ENCODE measurements at places on chromosomes 7 and 10.

- no peak for DNase-seq
These were observed 913 bp downstream of the ADCYAP1R1 start for GRCh38 chr7:31052841-31053601.

DNA sequence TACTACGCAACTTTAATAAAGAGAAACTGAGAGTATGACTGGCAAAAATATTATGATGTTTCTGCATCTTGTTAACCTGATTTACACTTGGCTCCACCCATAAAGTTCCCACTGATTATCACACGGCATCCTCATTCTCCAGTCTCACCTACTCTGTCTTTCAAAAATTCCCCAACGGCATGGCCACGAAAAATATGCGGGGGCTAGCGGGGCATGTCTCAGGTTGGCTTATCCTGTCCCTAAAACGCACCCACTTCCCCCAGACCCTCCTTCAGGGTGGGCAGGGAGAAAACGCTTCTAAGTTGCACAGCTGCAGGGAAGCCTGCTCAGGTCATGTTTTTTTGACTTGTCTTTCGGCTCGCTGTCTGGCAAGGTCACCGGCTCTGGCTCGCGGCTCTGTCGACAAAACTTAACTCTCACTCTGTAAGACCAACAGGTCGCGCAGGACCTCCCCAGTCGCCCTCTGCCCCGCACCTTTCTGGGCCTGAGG is 3.8 kb downstream of the CDK6 start:
- no peak for DNase-seq

DNA sequence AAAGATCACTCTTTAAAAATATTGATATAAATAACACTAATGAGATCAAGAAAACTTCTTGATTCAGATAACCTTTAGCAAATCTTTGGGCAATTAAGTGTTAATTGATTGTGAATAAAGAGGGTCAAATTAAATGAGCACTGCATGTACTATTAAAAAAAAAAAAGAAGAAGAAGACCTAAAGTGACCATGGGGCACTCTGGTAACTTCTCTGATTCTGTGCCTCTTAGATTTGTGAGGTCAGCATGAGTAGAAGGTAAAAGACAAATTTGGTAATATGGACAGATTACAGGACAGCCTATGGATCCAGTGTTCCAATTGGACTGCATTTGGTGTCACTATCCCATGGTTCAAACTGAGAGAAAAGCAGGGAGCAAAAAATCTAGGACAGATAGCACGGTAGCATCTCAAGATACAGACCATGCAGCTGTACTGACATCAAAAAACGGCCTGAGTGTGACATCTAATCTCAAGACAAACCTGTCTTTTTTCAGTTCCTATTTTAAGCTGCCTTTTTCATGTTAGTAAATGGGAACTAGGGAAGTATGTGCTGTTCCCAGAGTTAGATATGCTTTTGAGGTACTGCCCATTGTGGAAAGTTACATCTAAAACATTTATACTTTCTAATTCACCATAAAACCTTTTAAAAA is 128.0 kb downstream of the KCND2 start:
- no peak for DNase-seq

- no peak for DNase-seq
These were observed 23.5 kb downstream of the HTR7 start for GRCh38 chr10:90834326-90834725.

- DNase-seq, result no peak
These were observed 1.1 kb upstream of the DNAAF5 start for GRCh38 chr7:725223-726005.

GRCh38 chr10:125023862-125024496 is 82.1 kb downstream of the ZRANB1 start:
- DNase-seq, result no peak

DNA sequence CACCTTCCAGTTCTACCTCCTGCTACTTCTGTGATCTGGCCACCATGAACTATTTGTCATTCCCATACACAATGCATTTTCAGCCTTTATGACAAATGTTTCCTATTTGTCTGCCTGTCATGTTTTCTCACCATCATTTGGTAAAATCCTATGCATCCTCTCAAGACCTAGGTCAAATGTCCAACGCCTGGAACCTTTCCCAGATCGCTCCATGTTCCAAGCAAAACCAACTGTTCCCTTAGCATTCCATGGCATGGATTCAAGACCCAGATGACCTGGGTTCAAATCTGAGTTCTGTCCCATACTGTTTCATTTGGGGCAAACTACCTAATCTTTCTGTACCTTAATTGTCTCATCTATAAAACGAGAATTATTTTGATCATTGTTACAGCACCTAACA is 98.9 kb downstream of the USP6NL start:
- no peak for DNase-seq

DNA sequence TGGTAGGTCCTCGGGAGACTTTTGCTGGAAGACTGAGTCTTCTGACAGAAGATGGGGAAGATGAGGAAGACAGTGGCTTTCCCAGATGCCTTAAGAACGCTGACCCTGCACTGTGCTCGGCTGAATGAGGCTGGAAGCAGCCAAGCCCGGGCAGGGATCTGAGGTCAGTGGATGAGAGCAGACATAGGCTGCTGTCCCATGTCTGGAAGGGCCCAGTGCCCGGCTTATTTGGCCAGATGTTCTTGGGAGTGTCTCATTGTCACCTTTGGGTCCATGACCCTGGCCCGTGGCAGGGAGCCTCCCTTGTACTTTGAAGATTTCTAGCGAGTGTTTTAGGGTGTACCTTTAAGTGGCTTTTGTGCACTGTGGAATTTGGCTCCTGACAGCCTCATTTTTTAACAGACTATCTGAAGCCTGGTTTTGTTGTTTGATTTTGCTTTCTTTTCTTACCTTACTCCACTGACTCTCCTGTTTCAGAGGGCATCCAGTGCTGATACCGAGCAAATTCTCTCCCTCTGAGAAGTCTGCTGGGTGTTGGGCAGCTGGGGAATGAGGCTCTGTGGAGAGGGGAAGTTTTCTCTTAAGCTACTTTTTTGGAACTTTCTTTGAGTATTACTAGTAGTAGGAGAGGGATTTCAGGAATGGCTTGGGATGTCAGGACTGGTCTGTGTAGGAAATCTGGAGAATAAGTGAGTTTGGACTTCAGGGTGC is 61.4 kb downstream of the CREB5 start:
- DNase-seq, result no peak

DNA sequence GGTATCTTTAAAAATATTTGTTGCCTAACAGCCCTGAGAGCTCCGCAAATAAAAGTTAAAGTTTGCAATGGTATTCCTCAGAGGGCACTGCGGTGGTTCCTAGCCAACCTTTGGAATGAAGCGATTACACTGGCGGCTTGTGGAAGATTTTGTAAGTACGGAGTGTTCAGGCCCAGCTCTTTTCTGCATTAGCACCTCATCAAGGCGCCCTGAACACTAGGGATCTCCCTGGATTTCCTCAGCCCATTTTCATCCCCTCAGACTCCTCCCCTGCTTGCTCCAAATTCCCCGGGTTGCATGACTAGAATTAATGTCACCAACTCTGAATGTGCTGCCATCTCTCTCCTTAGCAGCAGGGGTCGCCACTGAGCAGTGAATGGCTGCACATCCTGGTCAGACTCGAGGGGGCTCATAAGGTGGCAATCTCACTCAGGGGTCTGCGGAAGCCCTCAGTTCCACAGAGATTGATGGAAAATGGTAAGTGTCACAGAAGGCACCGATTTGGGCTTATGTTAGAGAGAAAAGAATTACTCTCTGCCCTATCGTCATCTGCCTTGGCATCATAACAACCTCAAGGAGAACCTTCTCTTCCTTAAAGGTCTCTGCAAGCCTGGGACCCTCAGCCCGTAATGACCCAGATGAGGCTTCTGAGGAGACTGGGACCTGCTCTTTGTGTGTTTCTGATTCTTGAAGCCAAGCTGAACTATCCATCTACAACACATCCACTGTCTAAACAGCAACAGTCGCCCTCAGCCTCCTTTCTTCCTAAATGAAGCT is 262.8 kb upstream of the AOAH start:
- DNase-seq, result no peak

- no peak for DNase-seq
These were observed 54.9 kb upstream of the ELN start for GRCh38 chr7:73973091-73973490.

- no peak for DNase-seq
These were observed 25.6 kb downstream of the HPS6 start for GRCh38 chr10:102090772-102091171.

DNA sequence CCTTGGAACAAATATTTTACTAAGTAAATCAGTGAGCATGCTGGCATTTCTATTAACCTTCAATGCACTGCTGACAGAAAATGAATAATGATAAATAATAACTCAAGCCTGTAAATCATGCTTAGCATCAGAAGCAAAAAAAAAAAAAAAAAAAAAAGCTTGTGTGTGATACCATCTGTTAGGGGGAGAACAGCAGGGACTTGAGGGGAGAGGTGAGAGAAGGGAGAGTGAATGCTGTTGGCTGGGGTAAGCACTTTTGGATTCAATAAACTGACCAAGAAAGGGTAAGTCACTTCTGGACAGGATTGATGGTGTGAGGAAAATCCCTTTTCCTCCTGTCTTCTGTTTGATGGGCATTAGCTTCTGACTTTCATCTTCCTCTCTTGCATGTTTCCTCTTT is 996.4 kb downstream of the KCNMA1 start:
- no peak for DNase-seq

- peak; percentile 14 for DNase-seq
These were observed 161.6 kb downstream of the ITGA8 start for GRCh38 chr10:15558136-15558535.

DNA sequence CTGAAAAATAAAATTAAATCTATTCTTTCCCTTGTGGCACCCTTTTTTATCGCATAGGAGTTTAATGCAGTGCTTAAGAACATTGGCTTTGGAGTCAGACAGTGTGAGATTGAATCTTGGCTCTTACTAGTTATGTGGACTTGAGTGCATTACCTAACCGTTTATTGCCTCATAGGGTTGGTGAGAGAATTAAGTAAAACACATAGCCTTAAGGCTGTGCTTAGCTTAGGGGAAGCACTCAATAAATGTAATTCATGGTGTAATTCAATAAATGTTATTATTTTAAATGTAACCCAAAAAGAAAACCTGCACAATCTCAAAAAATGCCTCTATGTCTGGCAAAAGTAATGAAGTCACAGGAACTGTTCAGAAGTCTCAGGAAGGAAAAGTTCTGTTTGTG is 2.7 kb downstream of the STK17A start:
- peak; percentile 73 for DNase-seq

- DNase-seq, result no peak
These were observed 7.1 kb downstream of the FGF8 start for GRCh38 chr10:101768791-101769170.

DNA sequence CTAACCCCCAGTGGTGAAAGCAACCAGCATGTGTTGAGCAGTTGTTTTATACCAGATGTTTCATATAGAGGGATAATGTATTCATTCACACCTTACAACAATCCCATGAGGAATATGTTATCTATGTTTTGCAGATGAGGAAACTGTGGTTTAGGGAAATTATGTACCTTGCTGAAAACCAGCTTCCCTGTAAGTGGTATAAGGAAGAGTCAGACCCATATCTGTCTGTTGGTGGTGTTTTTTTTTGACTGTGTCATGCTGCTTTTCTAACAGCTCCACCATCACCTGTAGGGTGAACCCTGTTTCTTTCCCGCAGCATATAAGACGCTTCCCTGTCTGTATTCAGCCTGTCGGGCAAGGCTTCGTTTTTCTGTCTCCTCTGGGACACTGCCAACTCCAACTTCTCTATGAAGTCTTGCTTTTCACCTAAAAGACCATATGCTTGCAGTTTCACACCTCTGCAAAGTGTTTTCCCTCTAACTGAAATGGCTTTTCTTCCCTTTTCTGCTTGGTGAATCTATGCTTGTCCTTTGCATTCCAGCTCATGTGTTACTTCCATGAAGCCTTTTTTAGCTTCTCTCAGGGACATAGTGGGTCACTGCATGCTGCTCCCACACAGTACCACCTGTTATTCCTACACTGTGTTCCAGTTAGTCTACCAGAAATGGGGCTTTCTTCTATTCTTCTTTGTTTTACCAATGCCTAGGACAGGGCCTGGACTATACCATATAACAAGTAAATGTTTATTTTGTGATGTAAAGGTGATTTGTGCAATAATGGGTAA is 92.8 kb downstream of the ST7 start:
- DNase-seq, result no peak

DNA sequence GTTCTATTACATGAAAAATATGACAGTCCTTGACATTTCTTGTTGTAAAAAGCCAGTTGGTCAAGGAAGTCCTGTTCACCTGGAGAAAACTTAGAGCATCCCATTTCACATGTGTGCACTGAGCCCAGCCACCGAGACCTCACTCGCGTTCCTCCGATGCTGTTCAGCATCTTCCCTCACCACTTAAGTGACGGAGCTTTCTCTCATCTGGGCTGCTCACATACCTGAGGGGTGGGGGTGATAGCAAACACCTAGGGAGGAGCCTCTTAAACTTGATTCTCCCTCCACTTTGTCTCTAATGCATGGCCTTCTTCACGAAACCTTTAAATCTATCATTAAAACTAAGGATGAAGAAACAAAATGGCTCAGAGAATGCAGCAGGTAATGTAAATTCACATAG is 950.2 kb downstream of the GATA3 start:
- DNase-seq, result no peak

- no peak for DNase-seq
These were observed 58.0 kb downstream of the PLXNA4 start for GRCh38 chr7:132518102-132518838.

DNA sequence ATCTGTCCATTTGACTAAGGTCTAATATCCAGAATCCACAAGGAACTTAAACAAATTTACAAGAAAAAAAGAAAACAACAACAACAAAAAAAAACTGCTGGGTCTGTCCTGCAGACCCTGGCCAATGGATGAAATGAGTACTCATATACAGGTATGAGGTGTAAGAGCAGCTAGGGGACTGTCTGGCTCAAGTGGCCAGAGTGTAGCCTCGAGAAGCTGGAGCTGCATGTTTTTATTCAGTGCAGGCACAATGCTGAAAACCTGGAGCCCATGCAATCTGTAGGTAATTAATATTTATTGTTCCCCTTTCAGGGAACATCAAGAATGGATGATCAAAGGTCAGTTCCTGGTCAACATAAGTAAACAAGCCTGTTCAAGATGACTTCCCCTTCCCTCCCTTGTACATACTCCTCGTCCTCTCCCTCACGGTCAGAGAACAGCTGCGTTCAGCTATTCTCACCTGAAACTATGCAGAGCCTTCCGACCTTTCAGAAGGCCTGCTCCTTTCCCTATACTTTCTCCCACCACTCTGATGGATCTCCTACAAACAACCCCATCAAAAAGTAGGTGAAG is 15.5 kb downstream of the CYP2C19 start:
- DNase-seq, result no peak

DNA sequence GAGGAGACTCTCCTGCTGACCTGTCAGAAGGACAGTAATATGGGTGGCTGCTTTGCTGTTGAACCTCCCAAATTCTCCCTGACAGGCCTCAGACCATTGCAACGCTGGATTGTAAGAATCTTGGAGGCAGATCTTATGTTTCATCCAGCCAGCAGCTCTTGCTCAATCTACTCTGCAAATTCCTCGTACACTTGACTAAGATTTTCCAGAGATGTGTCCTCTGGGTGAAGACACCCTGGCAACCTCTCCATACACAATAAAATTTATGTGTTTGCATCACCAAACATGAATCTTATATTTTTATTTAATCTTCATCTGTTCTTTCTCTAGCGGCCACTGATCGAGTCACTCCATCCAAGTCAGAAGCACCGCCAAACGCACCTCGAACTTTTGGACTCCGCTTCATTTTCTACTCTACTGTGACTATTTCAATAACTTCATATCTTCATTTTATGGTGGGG is 623.1 kb downstream of the ACTR3B start:
- no peak for DNase-seq
